ENCODE measurements at places on chromosomes 7 and 10.
A peak's percentile ranks its signal among the peaks of the same experiment; 100 is the strongest.

GRCh38 chr10:79346388-79347225 is 662 bp upstream of the PPIF start:
- peak; percentile 54 for DNase-seq

DNA sequence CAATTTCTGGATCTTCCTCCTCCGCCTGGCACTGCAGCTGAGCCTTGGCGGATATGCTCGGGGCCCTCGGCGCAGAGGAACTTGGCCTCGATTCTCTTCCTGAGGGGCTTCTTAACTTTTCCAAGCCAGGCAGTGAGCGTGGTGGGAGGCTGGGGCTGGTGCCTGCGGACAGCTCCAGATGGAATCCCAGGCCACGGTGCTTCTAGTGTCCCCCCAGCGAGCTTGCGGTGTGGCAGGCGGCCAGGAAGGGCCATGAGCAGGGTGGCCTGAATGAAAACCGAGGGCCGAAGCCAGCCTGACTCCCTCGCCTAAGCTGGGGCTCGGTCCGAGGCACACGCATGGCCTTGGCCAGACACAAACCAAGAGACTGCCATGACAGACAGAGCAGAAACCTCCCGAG is 31.3 kb downstream of the RCC1L start:
- DNase-seq: no peak

DNA sequence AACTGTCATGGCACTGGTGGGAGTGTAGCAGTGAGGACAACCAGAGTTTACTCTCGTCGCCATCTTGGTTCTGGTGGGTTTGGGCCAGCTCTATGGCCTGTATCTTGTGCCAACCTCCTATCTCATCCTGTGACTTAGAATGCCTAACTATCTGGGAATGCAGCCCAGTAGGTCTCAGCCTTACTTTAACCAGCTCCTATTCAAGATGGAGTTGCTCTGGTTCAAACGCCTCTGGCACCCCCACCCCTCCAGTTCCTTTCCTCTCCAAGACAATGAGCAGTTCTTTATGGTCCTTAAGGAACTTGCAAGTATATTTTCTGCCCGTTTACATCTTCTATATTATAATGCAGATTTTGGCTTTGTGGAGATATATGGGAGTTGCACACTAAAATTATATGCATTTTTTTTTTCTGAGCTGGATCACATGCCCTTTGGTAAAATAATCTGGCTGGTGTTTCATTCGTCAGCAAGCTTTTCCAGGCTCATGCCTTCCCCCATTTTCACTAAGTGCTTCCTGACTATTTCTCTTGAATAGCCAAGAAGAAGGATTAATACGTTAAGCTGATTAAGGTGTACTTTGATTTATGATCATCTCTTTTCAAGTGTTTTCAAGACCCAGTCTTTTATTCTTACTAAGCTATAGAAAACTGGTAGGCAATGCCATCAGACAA is 11.2 kb upstream of the WIPF3 start:
- no peak for DNase-seq

- DNase-seq: no peak
Measured at GRCh38 chr7:77570330-77571011, 33.4 kb downstream of the PTPN12 start.

DNA sequence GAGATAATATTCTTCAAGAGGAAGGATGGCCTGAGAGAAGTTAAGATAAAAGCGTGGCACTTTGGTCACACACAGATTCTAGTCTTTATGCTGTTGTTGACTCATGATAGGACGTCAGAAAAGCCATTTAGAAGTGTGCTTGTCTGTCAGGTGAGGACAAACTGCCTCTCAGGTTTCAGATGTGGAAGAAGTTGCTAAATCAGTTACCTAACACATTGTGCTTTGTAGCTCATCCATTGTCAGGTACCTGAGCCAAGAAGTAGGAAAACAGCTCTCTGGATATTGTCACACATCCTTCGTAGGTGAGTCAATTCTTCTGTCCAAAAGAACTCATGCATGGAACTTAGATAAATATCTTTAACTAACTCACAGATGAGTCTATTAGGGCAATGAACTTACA is 49.5 kb upstream of the PHYHIPL start:
- DNase-seq: no peak
